ENCODE measurements at places on chromosomes 6 and 20. TPM values are rescaled to one million over a fixed set of nuclear protein-coding genes. Genes with fewer than 3 reads are reported as not detected.
A peak's percentile ranks its signal among the peaks of the same experiment; 100 is the strongest.

- H3K27me3 ChIP-seq, result no peaks in the 10 kb centered on the region
- no peak overlapping the region for H3K4me3 ChIP-seq
- peak overlapping the region; percentile 24 for H3K27ac ChIP-seq
- DNase-seq, result no peak
- peaks cover 10% of the 10 kb centered on the region for H3K4me1 ChIP-seq
Observed at GRCh38 chr6:110681543-110682459, 133.5 kb downstream of the CDK19 start.

GRCh38 chr20:33062105-33062824, 8.6 kb downstream of the BPIFB3 start:
- DNase-seq, result no peak
- H3K4me3 ChIP-seq, result no peak overlapping the region
- H3K27ac ChIP-seq, result peak overlapping the region; percentile 74
- no peaks in the 10 kb centered on the region for H3K27me3 ChIP-seq
- peaks cover 8% of the 10 kb centered on the region for H3K4me1 ChIP-seq
- H3K36me3 ChIP-seq, result no peaks in the 10 kb centered on the region

Gene SYS1
- 93.3 TPM for total RNA-seq

DNA sequence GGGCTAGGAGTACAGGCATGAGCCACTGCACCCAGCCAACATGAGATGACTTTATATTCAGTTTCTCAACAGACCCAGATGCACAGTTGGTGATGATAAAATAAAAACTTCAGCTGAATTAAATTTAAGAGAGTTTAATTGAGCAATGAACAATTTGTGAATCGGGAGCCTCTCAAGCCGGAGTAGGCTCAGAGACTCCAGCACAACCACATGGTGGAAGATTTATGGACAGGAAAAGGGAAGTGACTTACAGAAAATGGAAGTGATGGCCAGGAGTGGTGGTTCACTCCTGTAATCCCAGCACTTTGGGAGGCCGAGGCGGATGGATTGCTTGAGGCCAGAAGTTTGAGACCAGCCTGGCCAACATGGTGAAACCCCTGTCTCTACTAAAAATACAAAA, 10.4 kb upstream of the BCAS4 start:
- H3K4me1 ChIP-seq, result peaks cover 2% of the 10 kb centered on the region
- no peak overlapping the region for H3K27ac ChIP-seq
- H3K27me3 ChIP-seq, result peaks cover 15% of the 10 kb centered on the region

GRCh38 chr20:62601172-62601571, 41.1 kb upstream of the SLCO4A1 start:
- no peak for DNase-seq
- H3K4me1 ChIP-seq, result peaks cover 22% of the 10 kb centered on the region
- no peaks in the 10 kb centered on the region for H3K36me3 ChIP-seq

- peaks cover 17% of the 10 kb centered on the region for H3K27me3 ChIP-seq
- H3K27ac ChIP-seq, result no peak overlapping the region
- H3K4me1 ChIP-seq, result no peaks in the 10 kb centered on the region
- no peak overlapping the region for H3K4me3 ChIP-seq
- no peak for DNase-seq
Observed at GRCh38 chr6:122365775-122366403, 33.6 kb upstream of the HSF2 start.

GRCh38 chr20:24425523-24426135, 43.8 kb upstream of the SYNDIG1 start:
- no peak for DNase-seq
- H3K36me3 ChIP-seq, result no peaks in the 10 kb centered on the region
- no peak overlapping the region for H3K27ac ChIP-seq
- no peak overlapping the region for H3K4me3 ChIP-seq

GRCh38 chr6:75409928-75410327, 83.7 kb downstream of the FILIP1 start:
- DNase-seq, result no peak
- peaks cover 2% of the 10 kb centered on the region for H3K36me3 ChIP-seq
- H3K27me3 ChIP-seq, result peaks cover 18% of the 10 kb centered on the region
- H3K4me1 ChIP-seq, result peaks cover under 1% of the 10 kb centered on the region
- H3K27ac ChIP-seq, result no peak overlapping the region

GRCh38 chr6:1553562-1554083, 56.1 kb upstream of the FOXC1 start:
- H3K4me3 ChIP-seq, result peak overlapping the region; percentile 83
- no peak for DNase-seq
- peaks cover 24% of the 10 kb centered on the region for H3K4me1 ChIP-seq
- H3K27me3 ChIP-seq, result peaks cover 14% of the 10 kb centered on the region
- no peaks in the 10 kb centered on the region for H3K36me3 ChIP-seq

GRCh38 chr6:90294008-90294511, 2.6 kb downstream of the BACH2 start:
- peak overlapping the region; percentile 89 for H3K27ac ChIP-seq
- H3K4me3 ChIP-seq, result peak overlapping the region; percentile 93
- peaks cover 8% of the 10 kb centered on the region for H3K36me3 ChIP-seq
- H3K4me1 ChIP-seq, result peaks cover 20% of the 10 kb centered on the region
- no peaks in the 10 kb centered on the region for H3K27me3 ChIP-seq

GRCh38 chr20:56373942-56374341, 15.2 kb downstream of the FAM210B start:
- no peak overlapping the region for H3K4me3 ChIP-seq
- no peaks in the 10 kb centered on the region for H3K27me3 ChIP-seq
- H3K4me1 ChIP-seq, result peaks cover 12% of the 10 kb centered on the region
- DNase-seq, result no peak

Gene CST4
- not detected for total RNA-seq

GRCh38 chr6:2611092-2611491, 139.6 kb downstream of the MYLK4 start:
- no peaks in the 10 kb centered on the region for H3K4me1 ChIP-seq
- DNase-seq, result no peak
- no peaks in the 10 kb centered on the region for H3K36me3 ChIP-seq
- H3K27ac ChIP-seq, result no peak overlapping the region
- no peak overlapping the region for H3K4me3 ChIP-seq
- peaks cover 40% of the 10 kb centered on the region for H3K27me3 ChIP-seq

DNA sequence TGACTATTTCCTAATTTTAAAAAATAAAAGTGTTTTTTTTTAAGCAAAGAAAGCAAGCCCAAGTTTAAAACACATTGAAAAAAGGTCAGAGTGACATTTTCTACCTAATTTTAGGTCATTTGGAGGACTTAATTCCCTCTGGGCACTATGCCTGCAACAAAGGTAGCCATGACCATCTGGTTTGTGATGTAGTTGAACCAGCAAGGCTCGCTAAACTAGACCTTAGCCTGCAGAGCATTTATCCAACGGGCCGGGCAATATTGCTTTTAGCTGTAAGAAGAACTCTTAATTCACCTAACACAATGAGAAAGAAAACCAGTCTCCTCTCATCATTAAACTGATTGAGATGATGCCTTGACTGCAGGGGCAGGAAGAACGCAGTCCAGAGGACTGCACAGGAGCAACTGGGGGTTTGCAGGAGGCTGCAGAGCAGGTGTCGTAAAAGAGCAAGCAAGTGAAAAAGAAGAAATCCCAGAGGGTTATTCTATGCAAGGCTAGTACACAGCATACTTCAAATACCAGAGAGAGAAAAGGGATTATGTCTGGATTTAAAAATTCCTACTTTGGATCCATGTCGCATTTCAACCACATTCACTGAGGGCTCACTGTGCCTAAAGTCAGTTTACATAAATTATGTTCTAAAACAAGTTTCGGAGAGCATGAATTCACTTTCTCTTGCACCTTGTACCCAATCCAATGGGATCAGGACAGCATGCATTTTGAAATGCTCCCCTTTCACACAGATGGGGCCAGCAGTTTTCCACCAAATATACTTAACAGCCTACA, 12.8 kb downstream of the TRAF3IP2 start:
- H3K36me3 ChIP-seq, result peaks cover 13% of the 10 kb centered on the region
- H3K4me3 ChIP-seq, result no peak overlapping the region
- peaks cover 35% of the 10 kb centered on the region for H3K4me1 ChIP-seq
- no peak for DNase-seq

Gene RIPOR3
- total RNA-seq, result not detected

GRCh38 chr6:30378290-30378937, 33.5 kb downstream of the RPP21 start:
- peaks cover 57% of the 10 kb centered on the region for H3K27me3 ChIP-seq
- H3K4me3 ChIP-seq, result no peak overlapping the region
- H3K4me1 ChIP-seq, result peaks cover 3% of the 10 kb centered on the region
- H3K27ac ChIP-seq, result no peak overlapping the region
- H3K36me3 ChIP-seq, result peaks cover 6% of the 10 kb centered on the region
- no peak for DNase-seq

- DNase-seq, result no peak
- no peak overlapping the region for H3K27ac ChIP-seq
Observed at GRCh38 chr20:49560186-49560585, 7.8 kb downstream of the PTGIS start.

Gene TGM3
- not detected for total RNA-seq

DNA sequence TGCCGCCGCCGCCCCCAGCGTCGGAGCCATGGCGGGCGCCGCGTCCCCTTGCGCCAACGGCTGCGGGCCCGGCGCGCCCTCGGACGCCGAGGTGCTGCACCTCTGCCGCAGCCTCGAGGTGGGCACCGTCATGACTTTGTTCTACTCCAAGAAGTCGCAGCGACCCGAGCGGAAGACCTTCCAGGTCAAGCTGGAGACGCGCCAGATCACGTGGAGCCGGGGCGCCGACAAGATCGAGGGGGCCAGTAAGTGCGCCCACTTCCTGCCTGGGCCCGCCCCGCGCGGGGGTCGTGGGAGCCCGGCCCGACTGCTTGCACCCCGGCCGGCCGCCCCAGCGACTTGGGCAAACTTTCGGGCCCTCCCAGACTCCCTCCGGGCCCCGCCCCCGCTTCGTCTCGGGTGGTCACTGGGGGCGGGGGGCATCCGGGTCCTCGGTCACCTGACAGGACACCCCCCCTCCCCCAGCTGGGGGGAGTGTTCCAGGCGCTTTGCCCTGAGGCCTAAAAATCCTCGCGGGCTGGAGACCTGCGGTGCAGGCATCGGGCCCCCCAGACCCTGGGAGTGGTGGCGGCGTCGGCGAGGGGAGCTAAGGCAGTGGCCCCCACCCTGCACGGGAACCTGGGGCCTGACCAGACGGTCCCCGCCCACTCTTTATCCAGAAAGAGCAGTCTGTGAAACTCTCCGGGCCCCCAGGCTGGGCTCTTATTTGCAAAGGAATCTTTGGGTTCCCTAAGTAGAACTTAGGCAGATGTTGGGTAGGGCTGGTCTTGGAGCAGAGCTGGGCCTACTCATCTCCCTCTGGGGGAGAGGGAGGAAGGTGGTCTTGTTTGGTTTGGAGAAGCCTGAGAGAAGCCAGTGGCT, 501 bp downstream of the PLCG1 start:
- H3K36me3 ChIP-seq, result peaks cover 10% of the 10 kb centered on the region
- peak; percentile 67 for DNase-seq
- peaks cover 67% of the 10 kb centered on the region for H3K4me1 ChIP-seq
- peak overlapping the region; percentile 96 for H3K27ac ChIP-seq

GRCh38 chr6:9168669-9169068, 733.3 kb upstream of the SLC35B3 start:
- no peaks in the 10 kb centered on the region for H3K36me3 ChIP-seq
- H3K4me3 ChIP-seq, result no peak overlapping the region
- no peak overlapping the region for H3K27ac ChIP-seq
- H3K4me1 ChIP-seq, result no peaks in the 10 kb centered on the region
- H3K27me3 ChIP-seq, result no peaks in the 10 kb centered on the region
- DNase-seq, result no peak

- peaks cover under 1% of the 10 kb centered on the region for H3K36me3 ChIP-seq
- H3K27me3 ChIP-seq, result peaks cover 17% of the 10 kb centered on the region
- H3K4me1 ChIP-seq, result peaks cover 2% of the 10 kb centered on the region
- no peak overlapping the region for H3K27ac ChIP-seq
- no peak for DNase-seq
Observed at GRCh38 chr20:3431109-3431508, 23.6 kb upstream of the DNAAF9 start.

DNA sequence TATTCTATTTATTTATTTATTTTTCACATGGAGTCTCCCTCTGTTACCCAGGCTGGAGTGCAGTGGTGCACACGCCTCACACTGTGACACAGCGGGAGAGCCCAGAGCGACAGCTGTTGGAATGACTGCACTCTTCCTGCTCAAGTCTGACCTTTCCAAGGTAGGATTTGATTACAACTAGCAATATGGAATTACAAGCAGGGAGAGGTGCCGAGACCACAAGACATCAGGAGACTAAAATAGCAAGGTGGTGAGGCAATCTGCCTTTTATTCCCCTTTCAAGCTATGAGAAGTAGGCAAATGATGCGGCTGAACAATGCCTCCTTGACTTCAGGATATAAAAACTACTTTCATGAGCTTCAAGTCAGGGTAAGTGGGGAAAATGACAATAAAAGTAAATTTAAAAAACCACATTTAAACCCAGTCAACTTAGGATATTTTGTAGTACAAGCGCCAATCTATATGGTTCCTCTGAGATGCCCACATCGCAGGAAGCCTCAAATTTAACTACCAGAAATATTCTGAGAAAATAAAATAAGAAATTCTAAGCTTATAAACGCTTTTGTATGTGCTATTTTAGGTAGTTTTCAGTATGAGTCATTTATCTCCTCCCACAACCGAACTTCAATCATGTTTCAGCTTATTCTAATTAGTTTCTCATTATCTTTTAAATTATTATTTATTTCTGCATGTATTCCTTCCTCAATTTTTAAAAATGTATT, 146.9 kb upstream of the SGK1 start:
- no peak overlapping the region for H3K27ac ChIP-seq
- H3K27me3 ChIP-seq, result no peaks in the 10 kb centered on the region
- no peaks in the 10 kb centered on the region for H3K36me3 ChIP-seq

GRCh38 chr6:168179133-168179532, 100.1 kb upstream of the FRMD1 start:
- no peak overlapping the region for H3K27ac ChIP-seq
- peaks cover 25% of the 10 kb centered on the region for H3K27me3 ChIP-seq
- H3K4me3 ChIP-seq, result no peak overlapping the region
- DNase-seq, result no peak

Gene CDH22
- total RNA-seq, result not detected
